ENCODE measurements at places on chromosomes 16 and 17.

GRCh38 chr17:41301916-41302901, at the start of gene KRTAP29-1:
KRTAP29-1 (minus strand) TSS chr17:41302851; CDS start chr17:41302851, 0 bp downstream.
- no peak for DNase-seq

GRCh38 chr16:22014271-22014873, 6.5 kb downstream of the MOSMO start:
- no peak for DNase-seq

DNA sequence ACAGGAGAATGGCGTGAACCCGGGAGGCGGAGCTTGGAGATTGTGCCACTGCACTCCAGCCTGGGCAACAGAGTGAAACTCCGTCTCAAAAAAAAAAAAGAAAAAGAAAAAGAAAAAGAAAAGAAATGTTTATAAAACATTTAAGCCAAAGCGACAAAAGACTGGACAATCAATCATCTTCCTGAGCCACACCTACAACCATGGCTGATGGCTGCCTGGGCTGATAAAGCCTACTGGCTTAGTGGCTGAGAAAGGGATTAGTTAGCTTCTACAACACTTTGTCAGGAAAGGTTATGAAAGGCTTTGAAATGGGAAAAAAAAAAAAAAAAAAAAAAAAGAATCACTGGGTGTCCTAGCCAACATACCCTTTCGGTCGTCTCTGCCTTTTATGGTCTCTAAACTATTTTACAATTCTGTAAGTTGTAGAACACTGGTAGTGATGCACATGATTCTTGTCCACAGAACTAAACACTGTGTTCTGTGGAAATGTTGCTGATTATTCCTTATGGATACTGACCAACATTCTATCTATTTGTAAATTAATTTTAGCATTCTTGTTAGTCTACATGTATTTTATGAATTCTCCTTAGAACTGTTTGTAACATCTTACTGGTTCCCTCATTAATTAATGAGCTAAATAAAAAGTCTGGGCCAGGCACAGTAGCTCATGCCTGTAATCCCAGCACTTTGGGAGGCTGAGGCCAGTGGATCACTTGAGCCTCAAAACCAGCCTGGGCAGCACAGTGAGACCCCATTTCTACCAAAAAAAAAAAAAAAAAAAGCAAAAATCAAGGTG, 45.5 kb downstream of the ZZEF1 start:
- DNase-seq = no peak

GRCh38 chr16:68233835-68234187, 2.1 kb downstream of the ESRP2 start:
- no peak for DNase-seq

GRCh38 chr16:1472974-1473373, 1.9 kb downstream of the CLCN7 start:
- no peak for DNase-seq

- DNase-seq = no peak
Observed at GRCh38 chr17:27571563-27572352, 59.2 kb upstream of the LGALS9 start.

- DNase-seq = no peak
Observed at GRCh38 chr17:27398691-27399090, 57.6 kb upstream of the KSR1 start.

- DNase-seq = no peak
Observed at GRCh38 chr17:56098746-56099145, 54.5 kb upstream of the ANKFN1 start.

DNA sequence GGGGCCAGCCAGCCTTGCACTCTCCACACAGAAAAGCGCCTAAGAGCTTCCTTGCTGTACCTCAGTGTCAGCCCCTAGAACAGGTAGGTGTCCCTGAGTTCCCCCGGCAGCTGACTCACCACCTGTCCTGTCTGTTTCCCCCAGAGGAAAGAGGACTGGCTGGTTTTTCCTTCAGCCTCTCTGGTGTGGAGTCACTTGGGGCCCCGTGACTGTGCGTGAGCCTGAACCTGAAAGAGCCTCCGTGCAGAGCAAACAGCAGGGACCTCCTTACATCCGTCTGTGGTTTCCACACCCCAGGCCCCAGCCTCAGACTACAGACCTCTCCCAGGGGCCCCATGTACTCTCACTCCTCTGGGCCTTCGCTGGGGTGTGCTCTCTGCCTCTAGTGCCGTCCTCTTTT, 87.8 kb downstream of the GNAO1 start:
- no peak for DNase-seq

- no peak for DNase-seq
Observed at GRCh38 chr16:68728523-68728922, 8.6 kb upstream of the CDH1 start.

GRCh38 chr16:28188085-28188916, 23.5 kb downstream of the XPO6 start:
- no peak for DNase-seq

DNA sequence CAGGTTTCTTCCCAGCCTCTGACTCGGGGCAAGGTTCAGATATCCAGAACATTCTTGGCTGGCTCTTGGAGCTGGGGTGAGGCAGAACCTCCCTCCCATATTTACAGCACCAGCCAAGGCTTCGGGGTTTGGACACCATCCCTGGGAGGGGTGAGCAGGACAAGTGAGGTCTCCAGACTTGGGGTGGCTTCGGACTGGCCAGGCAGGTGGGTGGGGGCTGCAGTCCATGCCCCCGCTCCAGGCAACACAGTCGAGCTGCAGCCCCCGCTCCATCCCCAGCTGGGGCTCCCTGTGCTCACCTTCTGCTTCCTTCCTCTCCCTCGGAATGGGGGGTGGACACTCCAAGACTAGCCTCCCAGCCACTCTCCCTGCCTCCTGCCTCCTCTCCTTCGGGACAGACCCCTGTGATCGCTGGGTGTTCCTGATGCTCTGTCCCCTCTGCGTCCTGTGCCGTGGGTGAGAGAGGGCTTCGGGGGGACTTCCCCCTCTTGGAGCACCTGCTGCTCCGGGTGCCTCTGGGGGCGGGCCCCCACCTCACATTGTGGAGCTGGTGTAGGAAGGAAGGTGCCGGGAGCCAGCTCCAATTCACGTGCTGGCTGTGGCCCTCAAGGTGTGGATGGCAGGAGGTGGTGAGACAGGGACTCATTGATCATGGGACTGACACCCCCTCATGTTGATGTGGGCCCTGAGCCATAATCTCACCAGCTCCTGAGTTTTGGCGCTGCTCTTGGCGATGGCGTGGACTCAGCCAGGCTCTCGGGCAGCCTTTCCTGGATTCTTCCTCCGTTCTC, 189.2 kb downstream of the SEC14L1 start:
- DNase-seq = no peak
